ENCODE measurements at places on chromosomes 12 and 14. TPM values are rescaled to one million over a fixed set of nuclear protein-coding genes. Genes with fewer than 3 reads are reported as not detected.

DNA sequence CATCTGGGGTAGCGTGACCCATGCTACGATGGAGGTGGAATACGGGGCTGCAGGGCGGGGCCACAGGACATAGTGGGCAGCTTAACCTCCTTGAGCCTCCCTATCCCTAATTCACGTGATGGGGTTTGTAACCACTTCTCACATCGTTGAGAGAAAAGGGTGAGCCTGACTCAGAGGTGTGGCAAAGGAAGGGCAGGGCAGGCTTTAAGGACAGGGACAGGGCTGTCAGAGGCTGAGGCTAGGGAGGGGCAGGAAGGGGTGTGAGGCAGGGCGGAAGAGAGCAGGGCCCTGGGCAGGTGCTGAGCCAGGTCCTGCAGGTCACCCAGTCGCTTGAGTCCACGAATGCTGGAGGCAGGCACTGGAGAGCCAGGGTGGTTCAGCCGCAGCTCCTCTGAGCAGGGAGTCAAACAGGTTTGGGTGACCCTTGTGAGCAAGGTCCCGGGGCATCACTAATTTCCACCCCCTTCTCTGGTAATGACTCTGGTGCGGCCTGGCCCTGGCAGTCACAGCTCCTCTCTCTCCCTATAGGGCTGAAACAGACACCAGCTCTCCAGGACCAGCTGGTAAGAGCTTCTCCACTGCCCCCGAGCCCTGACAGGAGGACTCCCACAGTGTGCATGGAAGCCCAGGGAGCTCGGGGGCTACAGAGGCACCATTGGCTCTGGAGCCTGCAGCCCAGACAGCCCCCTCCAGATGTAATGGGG, 7.5 kb upstream of the AQP2 start:
- no peak overlapping the region for H3K27ac ChIP-seq
- H3K36me3 ChIP-seq: no peaks in the 10 kb centered on the region
- no peak overlapping the region for H3K4me3 ChIP-seq
- peaks cover 7% of the 10 kb centered on the region for H3K27me3 ChIP-seq

DNA sequence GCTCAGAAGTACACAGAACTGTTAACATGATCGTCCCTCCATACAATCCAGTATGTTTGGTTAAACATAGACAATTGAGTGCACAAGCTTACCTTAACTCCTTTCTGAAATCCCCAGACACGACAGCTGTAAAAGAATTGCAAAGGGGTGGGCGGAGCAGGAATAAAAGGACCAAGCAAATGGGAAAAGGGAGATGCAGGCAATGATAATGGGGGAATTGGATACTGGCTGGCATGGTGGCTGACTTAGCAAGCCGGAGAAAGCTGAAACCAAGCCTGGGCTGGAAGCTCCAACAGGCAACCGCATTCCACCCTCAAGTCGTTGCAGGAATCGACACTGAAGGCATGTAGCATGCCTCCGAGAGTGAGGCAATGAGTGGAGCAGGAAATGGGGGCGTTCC, 96.8 kb upstream of the TMEM132C start:
- no peaks in the 10 kb centered on the region for H3K4me1 ChIP-seq
- H3K27ac ChIP-seq: no peak overlapping the region

DNA sequence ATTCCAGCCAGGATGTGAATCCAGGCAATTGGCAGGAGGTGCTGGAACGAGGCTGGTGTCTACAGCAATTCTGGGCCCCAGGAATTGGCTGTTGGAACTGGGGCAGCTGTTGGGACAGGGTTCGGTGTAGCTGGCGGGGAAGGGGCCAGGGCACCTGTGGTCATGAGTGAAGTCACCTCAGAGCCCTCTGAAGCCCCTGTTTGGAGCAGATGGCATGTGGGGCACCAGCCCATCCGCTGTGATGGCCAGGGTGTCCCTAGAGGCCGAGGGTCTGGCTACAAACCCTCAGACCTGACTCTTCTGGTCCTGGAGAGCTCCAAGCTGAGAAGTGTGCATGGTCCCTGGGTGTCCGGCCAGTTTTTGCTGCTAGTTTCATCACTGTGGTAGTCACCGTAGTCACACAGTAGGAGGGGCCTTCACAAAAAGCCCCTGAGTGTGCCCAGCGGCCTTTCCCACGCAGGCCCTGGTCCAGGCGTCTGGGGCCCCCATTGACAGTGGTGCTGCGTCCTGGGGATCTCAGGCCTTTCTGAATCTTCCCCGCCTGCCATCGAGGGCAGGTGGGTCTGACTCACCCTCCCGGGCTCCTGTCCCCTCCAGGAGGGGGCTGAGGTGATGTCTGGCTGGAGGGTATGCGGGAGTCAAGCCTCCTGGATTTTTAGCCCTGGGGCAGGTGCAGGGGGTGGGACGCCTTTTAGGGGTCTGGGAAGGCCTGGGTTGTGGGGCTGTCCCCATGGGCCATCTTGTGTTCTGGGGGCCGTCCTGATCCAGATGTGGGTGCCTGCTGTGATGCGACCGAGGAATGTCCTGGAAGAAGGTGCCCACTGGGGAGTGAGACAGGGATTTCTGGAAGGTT, 368.0 kb downstream of the TMEM121 start:
- H3K4me3 ChIP-seq: no peak overlapping the region
- H3K27me3 ChIP-seq: no peaks in the 10 kb centered on the region
- DNase-seq: no peak
- no peaks in the 10 kb centered on the region for H3K36me3 ChIP-seq

DNA sequence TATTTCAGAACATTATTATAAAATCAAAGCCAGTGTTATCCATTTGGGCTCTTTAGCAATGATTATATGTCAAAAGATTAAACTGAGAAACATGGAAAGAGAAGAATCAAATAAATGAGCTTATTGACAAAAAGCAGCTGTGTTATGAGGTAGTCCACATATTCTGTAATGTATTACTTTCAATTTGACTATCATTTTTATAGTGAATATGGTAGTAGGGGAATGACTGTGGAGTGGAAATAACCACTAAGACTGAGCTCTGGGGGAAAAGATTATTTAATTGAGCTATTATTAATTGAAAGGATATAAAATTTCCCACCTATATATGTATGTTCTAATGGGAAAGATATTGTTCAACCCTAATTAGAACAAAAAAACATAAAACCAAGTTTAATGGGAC, 381.3 kb downstream of the TMTC2 start:
- no peak for DNase-seq
- H3K27ac ChIP-seq: no peak overlapping the region
- peaks cover 2% of the 10 kb centered on the region for H3K4me1 ChIP-seq
- no peak overlapping the region for H3K4me3 ChIP-seq
- no peaks in the 10 kb centered on the region for H3K36me3 ChIP-seq
- no peaks in the 10 kb centered on the region for H3K27me3 ChIP-seq

GRCh38 chr14:33609582-33609981, 341.3 kb downstream of the EGLN3 start:
- no peaks in the 10 kb centered on the region for H3K4me1 ChIP-seq
- no peaks in the 10 kb centered on the region for H3K36me3 ChIP-seq
- no peak overlapping the region for H3K27ac ChIP-seq
- DNase-seq: no peak
- H3K4me3 ChIP-seq: no peak overlapping the region

DNA sequence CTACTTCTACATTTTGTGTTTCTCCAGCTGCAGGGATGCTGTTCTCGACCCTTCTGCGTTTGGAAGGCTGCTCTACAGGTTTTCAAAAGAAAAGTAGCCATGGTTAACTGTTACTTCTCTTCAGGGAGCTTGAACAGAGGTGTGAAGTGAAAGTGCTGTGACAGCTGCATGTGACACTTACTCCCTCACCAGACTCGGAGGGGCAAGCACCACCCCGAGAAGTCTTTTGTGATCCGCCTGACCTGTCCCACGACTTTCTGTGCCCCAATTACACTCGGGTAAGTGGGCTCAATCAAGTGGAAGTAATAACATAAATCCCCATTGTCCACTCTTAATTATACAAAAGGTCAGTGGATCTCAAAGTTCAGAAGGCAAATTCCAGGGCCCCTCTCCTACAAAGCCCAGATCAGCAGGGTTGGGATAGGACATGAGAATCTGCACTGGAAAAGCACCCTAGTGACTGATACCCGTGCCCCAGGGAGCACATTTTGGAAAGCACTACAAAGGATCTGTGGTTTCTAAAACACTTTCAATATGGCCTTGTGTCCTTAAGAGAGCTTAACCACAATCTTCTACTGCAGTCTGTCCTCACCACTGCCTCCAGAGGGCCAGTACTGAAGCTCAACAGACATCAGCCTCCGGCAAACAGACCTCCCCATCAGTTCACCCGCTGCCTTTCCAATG, 11.5 kb downstream of the FICD start:
- no peaks in the 10 kb centered on the region for H3K27me3 ChIP-seq
- no peak overlapping the region for H3K4me3 ChIP-seq
- no peaks in the 10 kb centered on the region for H3K4me1 ChIP-seq
- H3K36me3 ChIP-seq: peaks cover 75% of the 10 kb centered on the region
- peak overlapping the region; percentile 30 for H3K27ac ChIP-seq
- DNase-seq: peak; percentile 21

GRCh38 chr14:75559451-75560222, 18.8 kb upstream of the FLVCR2 start:
- DNase-seq: no peak
- no peaks in the 10 kb centered on the region for H3K27me3 ChIP-seq
- no peak overlapping the region for H3K4me3 ChIP-seq

- H3K36me3 ChIP-seq: no peaks in the 10 kb centered on the region
- no peaks in the 10 kb centered on the region for H3K4me1 ChIP-seq
- H3K4me3 ChIP-seq: no peak overlapping the region
These were observed 877.0 kb upstream of the TMEM132C start for GRCh38 chr12:127389923-127390322.

GRCh38 chr14:26319139-26319864, 278.5 kb downstream of the NOVA1 start:
- no peaks in the 10 kb centered on the region for H3K36me3 ChIP-seq
- no peak overlapping the region for H3K4me3 ChIP-seq
- H3K27me3 ChIP-seq: no peaks in the 10 kb centered on the region
- H3K4me1 ChIP-seq: peaks cover 5% of the 10 kb centered on the region

DNA sequence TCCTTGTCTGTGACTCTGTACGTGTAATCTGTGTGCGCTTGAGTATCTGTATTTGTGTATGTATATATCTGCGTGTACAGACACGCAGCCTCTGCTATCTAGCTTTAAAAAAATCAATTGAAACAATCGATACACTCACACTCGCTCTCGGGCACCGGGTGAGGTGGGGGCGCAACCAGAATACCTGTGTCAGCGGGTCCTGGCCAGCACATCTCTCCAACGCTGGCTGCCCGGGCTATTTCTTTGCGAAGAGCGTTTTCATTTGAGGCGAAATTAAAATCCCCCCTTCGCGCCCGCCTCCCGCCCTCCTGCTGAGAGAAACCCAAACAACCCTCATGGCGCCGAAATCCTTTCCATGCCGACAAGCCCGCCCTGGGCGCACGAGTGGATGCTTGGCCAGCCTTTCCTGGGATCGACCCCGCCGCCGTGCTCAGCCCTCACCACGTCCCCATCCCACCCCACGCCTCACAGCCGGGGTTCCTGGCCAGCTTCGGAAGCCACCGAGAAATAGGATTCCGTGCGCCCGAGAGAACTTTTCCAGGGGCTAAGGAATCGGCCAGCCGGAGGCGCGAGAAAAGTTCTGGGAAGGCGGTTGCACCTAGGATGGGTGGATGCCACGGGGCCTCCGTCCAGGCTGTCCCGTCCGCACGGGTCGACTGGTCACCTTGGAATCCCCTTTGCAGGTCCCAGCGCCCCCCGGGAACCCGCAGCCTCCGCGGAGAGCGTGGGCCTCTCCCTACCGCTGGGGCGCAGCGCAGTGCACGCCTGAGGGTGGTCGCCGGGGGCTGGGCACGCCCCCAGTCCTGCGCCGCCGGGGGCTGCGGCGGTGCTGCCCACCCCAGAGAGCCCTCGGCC, 1.0 kb downstream of the ZDHHC22 start:
- H3K27me3 ChIP-seq: peaks cover 72% of the 10 kb centered on the region
- H3K4me3 ChIP-seq: peak overlapping the region; percentile 32

GRCh38 chr12:23523339-23523738, 426.1 kb downstream of the SOX5 start:
- DNase-seq: no peak
- H3K36me3 ChIP-seq: no peaks in the 10 kb centered on the region
- no peaks in the 10 kb centered on the region for H3K27me3 ChIP-seq
- H3K4me3 ChIP-seq: no peak overlapping the region

GRCh38 chr12:113463746-113464451, 7.8 kb downstream of the LHX5 start:
- peak; percentile 23 for DNase-seq
- H3K27me3 ChIP-seq: peaks cover 100% of the 10 kb centered on the region
- H3K36me3 ChIP-seq: no peaks in the 10 kb centered on the region
- no peak overlapping the region for H3K4me3 ChIP-seq
- no peak overlapping the region for H3K27ac ChIP-seq

GRCh38 chr14:31336646-31337045, 83.7 kb downstream of the HEATR5A start:
- H3K4me3 ChIP-seq: no peak overlapping the region
- H3K27ac ChIP-seq: no peak overlapping the region
- peak; percentile 79 for DNase-seq
- H3K4me1 ChIP-seq: no peaks in the 10 kb centered on the region
- H3K27me3 ChIP-seq: no peaks in the 10 kb centered on the region
- H3K36me3 ChIP-seq: peaks cover 3% of the 10 kb centered on the region

DNA sequence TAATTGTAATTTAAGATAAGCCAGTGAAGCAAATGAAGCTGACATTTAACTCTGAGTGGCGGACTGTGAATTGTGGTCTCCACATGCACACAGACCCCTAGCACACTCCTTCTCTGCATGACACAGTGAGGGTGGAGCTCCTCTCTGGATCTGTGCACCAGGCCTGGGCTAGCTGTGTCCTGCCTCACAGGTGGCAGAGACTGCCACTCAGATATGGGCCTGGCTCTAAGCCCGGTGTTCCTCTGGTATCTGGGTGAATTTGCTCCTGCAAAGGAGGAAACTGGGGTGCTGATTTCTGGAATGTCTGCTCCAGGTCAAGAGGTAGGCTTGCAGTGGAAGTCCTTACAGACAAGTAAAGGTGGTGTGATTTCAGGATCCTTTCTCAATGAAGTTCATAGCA, 282.4 kb downstream of the FOXN3 start:
- no peaks in the 10 kb centered on the region for H3K36me3 ChIP-seq
- H3K27ac ChIP-seq: no peak overlapping the region
- DNase-seq: no peak
- H3K27me3 ChIP-seq: no peaks in the 10 kb centered on the region
- no peaks in the 10 kb centered on the region for H3K4me1 ChIP-seq

The RNF212B gene
- not detected for total RNA-seq

The KRT74 gene
- total RNA-seq: not detected

The ACOT6 gene
- 0.45 TPM for total RNA-seq

The C3AR1 gene
- total RNA-seq: not detected

The CCND2 gene
- total RNA-seq: 110 TPM

The KERA gene
- not detected for total RNA-seq

The DPPA3 gene
- total RNA-seq: not detected

The LRRC43 gene
- 5.2 TPM for total RNA-seq

Measured in cardiac muscle cell (in vitro differentiated cells and primary cell).